ENCODE measurements at places on chromosomes 5 and 9.
A peak's percentile ranks its signal among the peaks of the same experiment; 100 is the strongest.

- DNase-seq: no peak
These were observed 66.8 kb upstream of the CXCL14 start for GRCh38 chr5:135645336-135646180.

GRCh38 chr5:138032572-138033385 lies at the start of gene FAM13B:
Gene FAM13B, minus strand, starts transcription at chr5:138033079. Its CDS starts 13,968 bp downstream, at chr5:138019111.
- DNase-seq: peak; percentile 85

DNA sequence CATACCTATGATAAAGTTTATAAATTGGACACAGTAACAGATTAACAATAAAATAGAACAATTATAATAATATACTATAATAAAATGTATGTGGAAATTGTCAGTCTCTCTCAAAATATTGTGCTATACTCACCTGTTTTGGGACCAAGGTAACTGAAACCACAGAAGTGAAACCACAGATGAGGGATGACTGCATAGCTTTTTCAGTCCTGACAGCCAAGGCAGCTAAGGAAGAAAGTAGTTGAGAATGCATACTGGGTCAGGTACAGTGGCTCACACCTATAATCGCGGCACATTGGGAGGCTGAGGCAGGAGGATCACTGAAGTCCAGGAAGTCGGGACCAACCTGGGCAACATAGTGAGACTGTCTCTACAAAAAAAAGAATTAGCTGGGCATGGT lies 8.9 kb downstream of the SRP19 start:
- DNase-seq: no peak

GRCh38 chr5:177364159-177364962 lies 6.6 kb downstream of the RGS14 start:
- DNase-seq: no peak

DNA sequence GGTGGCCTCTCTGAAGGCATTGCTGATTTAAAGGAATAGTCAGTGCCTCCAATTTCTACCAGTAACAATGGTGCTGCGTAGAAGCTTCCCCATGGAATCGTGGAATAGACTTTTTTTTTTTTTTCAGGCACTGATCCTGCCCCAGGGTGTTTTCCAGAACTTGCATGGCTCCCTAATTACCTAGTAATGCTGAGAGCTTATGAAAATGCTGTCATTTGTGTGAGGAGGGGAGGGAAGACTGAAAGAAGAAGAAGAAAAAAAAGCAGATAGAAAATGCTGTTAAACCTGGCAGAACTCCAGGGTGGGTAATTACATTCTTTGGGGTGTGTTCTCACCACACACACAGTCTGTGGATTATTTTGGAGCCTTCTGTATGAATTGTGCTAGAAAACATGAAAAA lies 4.8 kb upstream of the GRIA1 start:
- no peak for DNase-seq

- peak; percentile 77 for DNase-seq
These were observed 7.1 kb downstream of the NFX1 start for GRCh38 chr9:33297432-33297831.

- no peak for DNase-seq
These were observed 176.5 kb upstream of the MAP3K1 start for GRCh38 chr5:56638768-56639238.

DNA sequence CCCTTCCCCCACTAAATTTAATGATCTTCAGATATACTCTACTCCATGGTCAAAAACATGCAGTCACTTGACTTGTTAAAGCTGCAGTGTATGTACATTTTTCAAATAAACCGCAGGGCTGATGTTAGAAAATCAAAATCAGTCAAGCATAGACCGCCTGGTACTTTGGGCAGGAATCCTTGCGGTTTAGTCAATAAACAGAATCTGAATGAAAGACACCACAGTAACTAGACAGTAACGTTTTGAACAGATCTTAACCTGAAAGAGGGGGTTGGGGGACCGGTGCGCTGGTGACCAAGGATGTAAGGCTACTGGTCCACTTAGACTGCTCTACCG lies 188.8 kb downstream of the BNC2 start:
- no peak for DNase-seq

DNA sequence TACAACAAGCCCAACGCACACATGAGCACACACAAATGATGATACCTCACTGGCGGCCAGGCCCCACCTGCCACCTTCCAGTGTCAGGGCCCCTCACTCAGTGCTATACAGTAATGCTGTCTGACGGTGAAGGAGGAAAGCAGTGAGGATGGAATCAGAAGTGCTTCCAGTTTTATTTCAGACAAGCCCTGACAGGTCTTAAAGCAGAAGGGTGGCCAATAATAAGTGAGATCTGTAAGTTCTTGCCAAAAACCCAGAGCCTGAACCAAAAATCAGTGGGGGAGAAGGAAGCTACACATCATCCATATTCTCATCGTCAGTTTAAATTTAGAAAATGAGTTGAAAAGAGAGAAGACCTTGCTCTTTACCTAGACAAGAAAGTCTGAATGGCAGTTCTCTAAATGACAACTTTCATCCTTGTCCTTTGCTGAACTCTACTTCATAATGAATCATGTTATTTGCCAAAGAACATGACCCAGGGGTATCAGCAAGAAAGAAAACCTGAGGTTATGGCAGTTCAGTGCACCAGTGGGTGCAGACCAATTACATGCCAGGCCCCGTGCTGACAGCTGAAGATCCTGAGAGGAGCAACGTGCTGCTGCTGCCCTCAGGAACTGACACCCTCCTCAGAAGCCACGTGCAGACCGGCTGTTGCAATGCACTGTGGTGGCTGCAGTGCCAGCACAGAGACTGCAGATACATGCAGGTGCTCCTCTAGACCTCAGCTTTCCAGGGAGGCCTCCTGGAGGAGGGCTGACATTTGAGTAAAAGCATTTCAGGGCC lies 118.7 kb downstream of the DROSHA start:
- no peak for DNase-seq

GRCh38 chr9:70932097-70932496 lies 189.3 kb downstream of the TRPM3 start:
- DNase-seq: no peak

DNA sequence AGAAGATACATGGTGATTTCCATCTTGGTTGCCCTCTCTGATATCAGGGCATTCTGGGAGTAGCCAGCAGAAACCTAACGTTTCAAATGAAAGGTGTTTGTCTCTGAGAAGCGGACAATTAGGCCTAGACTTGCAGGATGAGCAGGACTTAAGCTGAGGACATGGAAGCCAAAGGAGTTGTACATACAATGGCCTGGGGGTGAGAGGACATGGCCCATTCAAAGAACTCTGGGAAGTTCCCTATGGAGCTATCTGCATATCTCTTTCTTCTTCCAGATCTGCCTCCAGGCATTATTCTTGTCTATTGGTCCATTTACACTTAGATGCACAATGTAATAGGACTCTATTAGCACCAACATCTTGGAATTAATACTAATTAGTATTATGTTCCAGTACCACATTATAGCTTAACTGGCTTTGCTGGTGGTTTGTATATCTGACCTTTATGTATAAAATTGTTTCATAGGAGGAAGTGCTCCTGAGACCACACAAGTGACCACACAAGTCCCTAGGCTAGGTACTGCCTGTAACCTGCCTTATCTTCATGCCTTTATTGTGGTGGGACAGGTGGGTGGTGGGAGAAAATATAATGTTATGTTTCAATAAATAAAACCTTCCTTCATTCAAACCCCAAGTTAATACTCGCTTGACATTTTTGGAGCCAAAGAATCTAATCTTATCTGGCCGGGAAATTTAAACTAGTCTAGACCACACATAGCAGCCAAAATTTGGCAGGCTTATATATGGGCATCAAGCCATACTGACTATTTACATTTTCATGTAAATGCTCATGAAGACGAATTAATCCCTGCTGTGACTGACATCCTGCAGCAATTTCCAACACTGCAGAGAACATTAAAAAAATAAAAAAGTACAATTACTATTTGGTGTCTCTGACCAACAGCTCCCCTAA lies 52.1 kb upstream of the EQTN start:
- no peak for DNase-seq

DNA sequence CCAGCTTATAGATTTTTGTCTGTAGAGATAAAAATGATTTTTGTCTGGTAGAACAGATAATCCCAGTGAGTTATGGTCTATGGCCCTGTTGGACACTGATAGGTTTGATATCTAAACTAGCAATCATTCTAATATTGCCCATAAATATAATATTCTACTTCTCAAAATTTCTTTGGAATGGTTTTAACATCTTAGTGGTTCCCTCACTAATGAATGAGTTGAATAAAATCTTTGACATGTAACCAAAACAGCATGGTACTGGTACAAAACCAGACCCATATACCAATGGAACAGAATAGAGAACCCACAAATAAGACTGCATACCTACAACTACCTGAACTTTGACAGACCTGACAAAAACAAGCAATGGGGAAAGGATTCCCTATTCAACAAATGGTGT lies 219.7 kb downstream of the SEC61B start:
- no peak for DNase-seq

All from CD4-positive, alpha-beta T cell treated with Interleukin-15 for 1 hour (primary cell).